Fibroblast of upper back skin (primary cell): ENCODE measurements at places on chromosomes 11 and 22.
A peak's percentile ranks its signal among the peaks of the same experiment; 100 is the strongest.

DNA sequence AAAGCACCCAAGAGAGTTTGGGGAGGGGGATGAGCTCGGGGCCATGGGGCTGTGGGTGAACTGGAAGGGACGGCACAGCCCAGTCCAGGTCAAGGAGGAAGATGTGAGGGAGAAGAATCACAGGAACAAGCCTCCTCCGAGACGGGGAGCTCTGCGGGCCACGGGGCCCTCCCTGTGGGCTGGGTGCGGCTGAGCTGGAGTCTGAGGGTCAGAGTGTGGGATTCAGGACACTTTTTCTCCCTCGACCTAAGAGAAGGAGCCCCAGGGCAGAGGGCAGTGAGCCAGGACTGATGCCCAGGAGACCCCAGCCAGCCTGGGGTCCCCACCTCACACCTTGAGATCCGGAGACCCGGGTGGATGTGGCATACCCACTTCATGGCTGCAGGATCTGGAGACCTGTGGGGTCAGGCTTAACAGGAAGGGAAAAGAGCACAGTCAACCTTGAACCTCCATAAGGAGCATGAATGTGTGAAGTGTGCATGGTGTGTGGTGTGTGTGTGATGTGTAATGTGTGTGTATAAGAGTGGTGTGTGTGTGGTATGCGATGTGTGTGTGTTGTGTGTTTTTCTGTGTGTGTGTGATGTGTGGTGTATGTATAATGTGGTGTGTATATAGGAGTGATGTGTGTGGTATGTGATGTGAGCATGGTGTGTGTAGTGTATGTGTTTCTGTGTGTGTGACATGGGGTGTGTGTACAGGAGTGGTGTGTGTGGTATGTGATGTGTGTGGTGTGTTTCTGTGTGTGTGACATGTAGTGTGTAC, 504.6 kb downstream of the BRD1 start:
- no peak for DNase-seq

GRCh38 chr11:63554877-63555223, 8.3 kb downstream of the PLAAT2 start:
- no peak for DNase-seq

GRCh38 chr11:65262776-65263175, 1.0 kb downstream of the POLA2 start:
- DNase-seq: no peak

GRCh38 chr11:69497221-69497787, 15.8 kb downstream of the LINC01488 start:
- DNase-seq: peak; percentile 98

- no peak for DNase-seq
Measured at GRCh38 chr11:68315171-68315920, 3.0 kb downstream of the LRP5 start.

GRCh38 chr11:117081908-117082307, 16.3 kb downstream of the SIK3 start:
- DNase-seq: no peak

GRCh38 chr22:22576244-22576988, 17.4 kb upstream of the PRAME start:
- peak; percentile 45 for DNase-seq

DNA sequence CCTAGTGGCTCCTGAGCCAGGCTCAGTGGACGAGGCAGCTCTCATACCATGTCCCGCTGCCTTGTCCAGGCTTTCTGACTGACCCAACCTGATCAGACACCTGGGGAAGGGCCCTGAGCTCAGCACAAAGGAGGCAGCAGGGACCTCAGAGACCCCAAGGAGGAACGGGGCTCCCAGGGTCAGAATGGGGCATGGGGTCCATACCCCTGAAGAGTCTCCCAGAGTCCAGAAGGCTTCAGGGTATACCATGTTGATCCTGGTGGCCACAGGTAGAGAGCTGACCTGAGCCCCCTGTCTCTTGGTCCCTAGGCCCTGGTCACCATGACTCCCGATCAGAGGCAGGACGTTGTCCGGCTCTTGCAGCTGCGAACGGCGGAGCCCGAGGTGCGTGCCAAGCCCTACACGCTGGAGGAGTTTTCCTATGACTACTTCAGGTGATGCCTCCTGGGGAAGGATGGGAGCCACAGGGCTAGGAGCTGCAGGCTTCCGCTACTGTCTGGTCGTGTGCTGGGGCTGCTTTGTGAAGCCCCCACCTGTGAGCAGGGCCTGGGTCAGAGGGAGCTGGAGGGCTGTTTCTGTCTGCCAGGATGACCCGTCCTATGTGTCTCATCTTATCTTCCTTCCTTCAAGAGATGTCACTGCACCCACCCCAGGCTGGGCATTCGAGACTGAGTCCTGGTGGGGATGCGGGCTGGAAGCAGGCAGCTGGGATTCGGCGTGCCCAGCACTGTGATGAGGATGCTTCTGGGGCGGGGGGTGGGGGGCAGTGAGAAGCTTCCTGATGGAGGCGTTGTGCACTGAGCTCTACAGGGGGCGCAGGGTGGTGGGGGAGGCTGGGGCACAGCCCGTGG, 74.2 kb downstream of the MYO7A start:
- no peak for DNase-seq

- DNase-seq: no peak
Measured at GRCh38 chr11:78140392-78141077, 1.1 kb upstream of the ALG8 start.
